ENCODE measurements at places on chromosomes 11 and 22.

GRCh38 chr22:38352436-38352835 lies 35.2 kb upstream of the CSNK1E start:
- DNase-seq: peak; percentile 10

DNA sequence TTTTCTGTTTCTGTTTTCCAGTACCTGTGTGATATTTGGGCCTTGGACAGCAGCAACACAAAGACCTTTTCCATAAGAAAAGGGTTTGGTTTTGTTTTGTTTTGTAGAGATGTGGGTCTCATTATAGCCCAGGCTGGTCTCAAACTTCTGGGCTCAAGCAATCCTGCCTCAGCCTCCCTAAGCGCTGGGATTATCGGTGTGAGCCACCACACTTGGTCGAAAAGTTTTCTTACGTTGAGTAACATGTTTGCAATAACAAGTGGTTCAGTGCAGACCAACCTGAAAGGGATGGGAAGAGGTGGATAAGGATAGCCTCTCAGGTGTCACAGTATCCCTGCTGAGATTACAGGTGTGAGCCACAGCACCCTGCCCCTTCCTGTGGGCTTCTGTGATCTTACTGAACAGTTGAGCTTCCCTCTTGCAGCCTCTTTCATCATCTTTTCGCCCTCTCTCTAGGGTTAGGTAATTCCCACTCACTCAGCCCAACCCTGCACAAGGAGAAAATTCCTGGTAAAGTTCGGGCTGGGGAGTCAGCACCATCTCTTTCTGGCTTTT lies 3.5 kb upstream of the MRPL48 start:
- DNase-seq: no peak

DNA sequence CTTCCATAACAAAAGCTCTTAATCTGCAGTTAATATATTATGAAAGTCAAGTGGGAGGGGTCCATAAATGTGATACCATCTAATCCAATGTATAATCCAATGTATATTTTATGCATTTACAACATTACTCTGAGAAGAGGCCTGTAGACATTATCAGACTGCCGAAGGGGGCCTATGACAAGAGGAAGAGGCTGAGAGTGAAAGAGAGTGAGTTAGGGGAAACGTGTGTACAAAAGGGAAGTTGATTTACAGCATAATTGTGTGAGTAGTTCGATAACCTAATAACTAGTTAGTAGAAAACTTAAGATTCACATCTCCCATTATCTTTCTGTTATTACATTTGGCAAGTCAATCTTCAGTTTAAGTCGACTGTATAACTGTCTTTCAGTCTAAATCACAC lies 86.6 kb downstream of the DDX10 start:
- no peak for DNase-seq

GRCh38 chr11:75639762-75640181 lies 29.1 kb downstream of the MAP6 start:
- no peak for DNase-seq

DNA sequence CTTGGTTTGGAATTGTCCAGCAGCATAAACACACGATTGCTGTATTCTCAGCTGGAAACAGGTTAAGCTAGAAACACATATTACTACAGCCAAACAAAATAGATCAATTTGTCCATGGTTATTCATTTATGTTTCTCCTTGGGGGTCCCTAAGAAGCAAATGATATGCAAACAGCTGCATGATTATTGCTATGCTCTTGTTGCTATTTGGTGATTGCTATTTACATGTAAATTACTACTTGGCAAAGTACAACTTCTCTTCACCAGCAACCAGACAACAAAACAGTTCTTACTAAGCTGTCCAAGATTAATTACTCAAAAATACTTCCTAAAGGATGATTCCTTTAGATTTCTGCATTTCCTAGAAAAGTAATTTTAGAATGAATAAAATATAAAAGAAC lies 567.9 kb upstream of the ARHGAP42 start:
- no peak for DNase-seq

GRCh38 chr11:7511401-7511800 lies 2.4 kb upstream of the PPFIBP2 start:
- DNase-seq: no peak

DNA sequence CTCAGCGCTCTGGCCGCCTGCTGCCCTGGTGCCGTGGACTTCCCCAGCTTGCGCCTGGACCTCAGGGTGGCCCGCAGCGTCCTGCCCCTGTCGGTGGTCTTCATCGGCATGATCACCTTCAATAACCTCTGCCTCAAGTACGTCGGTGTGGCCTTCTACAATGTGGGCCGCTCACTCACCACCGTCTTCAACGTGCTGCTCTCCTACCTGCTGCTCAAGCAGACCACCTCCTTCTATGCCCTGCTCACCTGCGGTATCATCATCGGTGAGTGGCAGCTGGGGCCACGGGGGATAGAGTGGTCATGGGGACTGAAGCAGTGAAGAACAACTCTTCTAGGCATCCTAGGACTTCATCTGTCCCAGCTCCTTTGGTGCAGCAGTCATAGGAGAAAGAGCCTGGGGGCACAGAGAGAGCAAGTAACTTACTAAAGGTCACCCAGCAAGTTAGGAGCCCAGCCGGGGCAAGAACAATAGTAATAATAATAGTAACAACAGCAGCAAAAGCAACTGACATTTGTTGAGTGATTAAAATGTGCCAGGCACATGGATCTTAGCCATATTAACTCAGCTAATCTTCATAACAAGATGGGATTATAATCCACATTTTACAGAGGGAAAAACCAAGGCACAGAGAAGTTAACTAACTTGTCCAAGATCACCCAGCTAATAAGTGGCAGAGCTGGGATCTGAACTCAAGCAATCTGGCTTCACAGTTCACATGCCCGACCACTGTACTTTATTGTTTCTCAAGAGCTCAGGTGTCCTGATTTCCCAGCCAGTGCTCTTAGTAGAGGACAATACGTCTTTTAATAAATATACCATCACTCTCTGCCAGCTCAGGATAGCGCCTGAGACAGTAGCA lies 1.4 kb downstream of the SLC35C1 start:
- no peak for DNase-seq

DNA sequence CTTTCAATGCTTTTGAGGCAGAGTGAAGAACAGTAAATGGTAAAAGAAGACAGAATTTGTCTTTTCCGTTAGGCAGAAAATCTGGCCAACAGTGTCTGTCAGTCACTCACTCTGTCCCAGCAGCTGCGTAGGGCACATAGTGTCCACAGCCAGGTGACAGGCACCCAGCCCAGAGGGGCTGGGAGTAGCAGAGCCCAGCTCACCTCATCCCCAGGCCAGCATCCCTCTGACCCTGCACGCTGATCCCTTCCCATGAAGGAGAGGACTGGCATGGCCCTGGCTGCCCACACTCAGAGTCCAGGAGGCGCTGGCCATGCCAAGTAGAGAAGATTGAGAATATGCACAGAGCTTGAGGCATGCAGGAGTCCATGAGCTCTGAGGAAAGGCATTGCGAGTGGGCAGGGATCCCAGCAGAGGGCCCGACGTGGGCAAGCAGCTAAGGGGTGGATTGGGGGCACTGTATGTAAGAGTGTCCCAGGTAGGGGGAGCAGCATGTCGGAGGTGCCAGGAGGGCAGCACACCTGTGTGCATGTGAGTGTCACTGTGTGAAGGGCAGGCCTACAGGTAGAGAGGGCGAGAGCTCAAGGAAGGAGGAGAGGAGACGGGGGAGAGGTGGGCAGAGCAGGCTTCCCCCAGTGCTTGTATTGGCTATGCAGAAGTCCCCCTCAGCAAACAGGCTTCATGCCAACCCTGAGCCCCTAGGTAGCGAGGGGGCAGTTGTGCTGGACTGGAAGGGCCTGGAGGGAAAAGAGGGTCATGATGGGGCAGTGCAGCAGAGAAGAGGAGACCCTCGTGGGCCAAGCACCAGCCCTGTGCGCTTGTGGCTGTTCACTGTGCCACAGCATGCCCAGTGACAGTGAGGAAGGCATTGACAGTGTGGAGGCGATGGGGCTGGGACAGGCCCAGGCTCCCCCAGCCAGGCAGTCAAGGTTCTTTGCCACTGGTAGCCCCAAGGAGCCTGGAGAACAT lies 133.8 kb downstream of the OSBP2 start:
- DNase-seq: peak; percentile 11

- DNase-seq: no peak
Measured at GRCh38 chr11:45280449-45280848, 5.7 kb downstream of the SYT13 start.

Measured in GM13976 (cell line).